ENCODE measurements at places on chromosomes 7 and 10.

DNA sequence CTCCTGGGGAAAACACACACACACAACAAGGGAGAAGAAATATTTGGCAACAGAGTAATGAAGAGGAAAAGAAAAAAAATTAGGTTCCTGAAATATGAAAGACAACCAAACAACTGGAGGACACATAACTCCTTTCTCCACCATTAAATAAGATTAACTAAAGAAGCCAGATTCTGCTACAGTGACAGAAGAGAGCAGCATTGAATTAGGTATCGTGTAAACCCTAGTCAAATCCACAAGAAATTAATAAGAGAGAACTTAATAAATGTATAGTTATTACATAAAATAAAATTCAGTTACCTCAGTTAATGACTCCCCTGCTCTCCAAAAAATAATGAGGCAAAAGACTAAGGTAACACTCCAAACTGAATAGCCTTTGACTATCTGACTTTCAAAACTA, 306.7 kb downstream of the CRPPA start:
- H3K4me1 ChIP-seq: no peaks in the 10 kb centered on the region
- H3K27ac ChIP-seq: no peak overlapping the region
- H3K36me3 ChIP-seq: no peaks in the 10 kb centered on the region
- H3K4me3 ChIP-seq: no peak overlapping the region
- DNase-seq: peak; percentile 37
- no peaks in the 10 kb centered on the region for H3K27me3 ChIP-seq

DNA sequence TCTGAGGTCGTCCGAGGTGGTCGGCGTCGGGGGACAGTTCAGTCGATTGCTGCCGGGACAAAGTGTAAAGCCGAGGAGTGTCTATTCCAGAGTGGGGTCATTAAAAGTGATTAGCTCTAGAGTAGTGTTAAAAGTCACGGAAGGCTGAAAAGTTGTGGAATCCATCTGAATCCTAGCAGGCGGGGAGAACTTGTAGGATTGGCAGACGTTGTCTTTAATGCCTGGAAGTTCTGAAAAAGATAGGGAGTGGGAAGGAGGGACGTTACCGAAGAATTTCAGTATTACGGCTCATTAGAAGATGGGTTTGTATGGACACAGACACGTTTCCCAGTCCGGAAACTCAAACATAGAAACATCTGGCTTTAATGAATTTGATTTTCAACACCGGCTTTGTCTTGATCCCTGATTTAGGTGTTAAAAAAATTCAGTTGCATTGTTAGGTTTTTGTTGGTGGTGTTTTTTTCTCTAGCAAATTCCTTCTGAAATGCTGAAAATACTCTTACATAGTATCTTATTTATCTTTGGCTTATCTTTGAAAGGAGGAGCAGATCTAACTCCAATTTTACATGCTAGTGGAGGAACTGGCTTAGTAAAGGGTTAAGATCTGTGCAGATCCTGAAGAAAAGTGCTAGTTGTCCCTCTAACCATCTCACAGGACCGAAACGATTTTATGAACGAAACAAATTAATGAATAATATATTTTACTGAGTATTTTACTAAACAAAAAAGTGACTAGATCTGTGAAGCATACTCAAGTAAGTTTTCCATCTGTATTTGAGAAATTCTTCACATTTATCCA, 900 bp downstream of the MKLN1 start:
- no peaks in the 10 kb centered on the region for H3K27me3 ChIP-seq
- DNase-seq: peak; percentile 60
- peaks cover 10% of the 10 kb centered on the region for H3K36me3 ChIP-seq
- peak overlapping the region; percentile 88 for H3K27ac ChIP-seq
- peaks cover 6% of the 10 kb centered on the region for H3K4me1 ChIP-seq

GRCh38 chr7:37504801-37505200, 56.1 kb upstream of the ELMO1 start:
- H3K27me3 ChIP-seq: no peaks in the 10 kb centered on the region
- H3K36me3 ChIP-seq: no peaks in the 10 kb centered on the region
- DNase-seq: no peak
- no peak overlapping the region for H3K27ac ChIP-seq
- no peak overlapping the region for H3K4me3 ChIP-seq
- H3K4me1 ChIP-seq: no peaks in the 10 kb centered on the region

GRCh38 chr10:51389415-51390321, 309.7 kb downstream of the CSTF2T start:
- peaks cover 3% of the 10 kb centered on the region for H3K4me1 ChIP-seq
- DNase-seq: peak; percentile 59
- peak overlapping the region; percentile 86 for H3K27ac ChIP-seq
- no peaks in the 10 kb centered on the region for H3K36me3 ChIP-seq

DNA sequence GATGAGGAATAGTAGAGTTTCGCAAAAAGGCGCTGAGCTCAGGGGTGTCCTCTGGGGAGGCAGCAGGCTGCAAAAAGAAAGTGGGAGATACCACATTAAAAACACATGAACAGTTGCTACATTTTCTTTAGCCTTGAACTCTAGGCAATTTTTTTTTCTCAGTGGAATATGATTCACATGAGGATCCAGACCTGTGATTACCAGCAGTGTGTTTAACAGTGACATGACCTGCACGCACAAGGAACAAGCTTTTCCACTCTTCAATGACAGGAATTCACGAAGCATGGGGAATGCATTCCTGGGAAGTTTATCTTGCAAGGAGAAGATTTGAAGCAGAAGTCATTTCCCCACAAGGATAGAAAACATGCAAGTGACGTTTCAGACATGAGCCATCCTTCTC, 161.6 kb downstream of the ITGA8 start:
- no peak overlapping the region for H3K27ac ChIP-seq
- no peaks in the 10 kb centered on the region for H3K27me3 ChIP-seq
- H3K36me3 ChIP-seq: no peaks in the 10 kb centered on the region
- no peaks in the 10 kb centered on the region for H3K4me1 ChIP-seq
- peak; percentile 89 for DNase-seq
